NCI-H1436 treated with DMSO at 0.1 percent for 48 hours (cell line): ENCODE measurements at places on chromosomes 12 and 14.

DNA sequence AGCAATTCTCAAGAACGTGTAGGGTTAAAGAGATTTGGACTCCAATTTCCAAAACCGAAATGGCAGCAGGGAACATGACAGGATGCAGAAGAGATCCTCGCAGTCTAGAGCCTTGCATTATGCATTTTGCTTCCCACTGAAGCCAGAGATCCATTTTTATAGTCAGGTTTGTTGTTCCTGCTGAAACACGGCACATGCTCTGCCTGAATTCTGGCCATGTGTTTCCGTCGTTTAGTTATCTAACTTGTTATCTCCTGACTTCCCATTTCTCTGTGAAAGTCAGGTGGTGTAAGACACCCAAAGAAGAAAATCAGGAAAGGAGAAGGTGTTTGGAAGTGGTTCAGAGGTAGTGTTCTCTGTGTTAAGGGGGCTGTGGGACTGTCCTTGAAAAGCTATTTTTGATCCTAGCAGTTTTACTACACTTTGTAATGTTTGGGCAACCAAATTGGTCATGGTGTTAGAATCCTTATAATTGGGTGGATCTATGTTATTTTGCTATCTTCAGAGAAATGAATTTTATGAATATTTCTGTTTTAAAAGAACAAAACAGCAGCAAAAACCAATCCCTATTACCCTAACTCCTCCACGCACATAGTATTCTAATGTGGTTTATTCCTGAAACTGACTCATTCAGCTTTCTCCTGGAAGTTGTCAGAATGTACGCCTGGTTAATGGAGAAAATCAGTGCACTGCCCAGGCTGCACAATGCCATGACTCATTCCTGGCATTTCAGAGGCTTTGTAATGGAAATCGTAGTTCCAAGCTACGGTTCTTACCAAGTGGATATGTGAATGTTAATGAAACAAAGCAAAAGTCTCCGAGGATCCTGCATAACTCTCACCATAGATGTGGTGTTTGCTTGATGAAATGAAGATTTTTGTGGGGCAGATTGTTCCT, 110.1 kb downstream of the SAMD4A start:
- DNase-seq: no peak

DNA sequence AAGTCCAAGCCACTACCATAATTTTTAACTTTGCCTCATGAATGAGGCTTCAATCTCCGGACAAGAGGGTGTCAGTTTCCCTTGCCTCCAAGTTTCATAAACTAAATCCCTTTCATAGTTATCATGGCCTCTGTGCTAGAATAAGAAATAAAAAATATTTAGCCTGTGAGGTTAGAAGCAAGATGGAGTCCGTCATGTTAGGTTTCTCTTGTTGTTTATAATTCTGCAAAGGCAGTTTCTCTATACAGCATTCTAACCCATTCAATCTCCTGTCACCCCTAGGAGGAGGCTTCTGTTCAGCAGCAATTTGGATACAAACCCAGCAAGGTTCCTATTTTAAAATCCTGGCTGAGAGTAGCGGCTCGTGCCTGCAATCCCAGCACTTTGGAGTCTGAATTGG, 15.8 kb upstream of the RAN start:
- DNase-seq: no peak

- DNase-seq: no peak
Measured at GRCh38 chr14:105053996-105054395, 11.2 kb downstream of the GPR132 start.

- no peak for DNase-seq
Measured at GRCh38 chr12:123118497-123118896, 32.4 kb downstream of the PITPNM2 start.

- no peak for DNase-seq
Measured at GRCh38 chr12:105157606-105158005, 50.1 kb downstream of the WASHC4 start.

- DNase-seq: no peak
Measured at GRCh38 chr14:103280278-103280928, 53.6 kb upstream of the EIF5 start.

DNA sequence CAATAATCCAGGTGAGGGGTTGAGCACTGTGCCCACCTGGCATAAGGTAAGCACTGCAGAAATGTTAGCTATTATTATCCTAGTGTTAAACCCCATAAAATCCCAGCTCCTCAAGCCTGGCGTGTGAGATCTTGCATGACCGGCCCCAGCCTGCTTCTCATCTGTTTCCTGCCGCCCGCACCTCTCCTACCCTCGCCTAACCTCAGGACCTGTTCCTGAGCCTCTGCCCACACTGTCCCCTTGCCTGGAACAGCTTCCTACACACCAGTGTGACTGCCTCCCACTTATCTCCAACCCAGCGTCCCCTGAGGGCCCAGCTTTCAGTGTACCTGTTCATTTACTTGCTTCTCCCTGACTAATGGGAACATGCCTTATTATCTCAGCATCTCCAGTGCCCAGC, 24.7 kb downstream of the ISCA2 start:
- DNase-seq: no peak

DNA sequence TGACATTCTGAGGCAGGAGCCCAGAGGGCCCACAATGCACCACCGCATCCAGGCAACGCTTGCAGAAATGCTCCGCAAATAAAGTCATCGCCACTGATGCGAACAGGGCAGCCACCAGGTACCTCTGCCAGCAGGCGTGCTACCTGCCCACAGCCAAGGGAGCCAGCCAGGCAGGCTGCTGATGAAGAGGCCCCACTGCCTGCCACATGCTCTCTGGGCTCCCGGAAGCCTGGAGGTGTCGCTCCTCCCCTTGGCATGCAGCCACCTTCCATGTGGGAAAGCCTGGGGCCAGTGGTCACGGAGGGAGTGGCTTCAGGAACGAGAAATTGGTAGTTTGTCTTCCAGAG, 14.7 kb downstream of the GPR132 start:
- DNase-seq: no peak

GRCh38 chr14:32594766-32595165, 265.7 kb downstream of the AKAP6 start:
- DNase-seq: no peak

DNA sequence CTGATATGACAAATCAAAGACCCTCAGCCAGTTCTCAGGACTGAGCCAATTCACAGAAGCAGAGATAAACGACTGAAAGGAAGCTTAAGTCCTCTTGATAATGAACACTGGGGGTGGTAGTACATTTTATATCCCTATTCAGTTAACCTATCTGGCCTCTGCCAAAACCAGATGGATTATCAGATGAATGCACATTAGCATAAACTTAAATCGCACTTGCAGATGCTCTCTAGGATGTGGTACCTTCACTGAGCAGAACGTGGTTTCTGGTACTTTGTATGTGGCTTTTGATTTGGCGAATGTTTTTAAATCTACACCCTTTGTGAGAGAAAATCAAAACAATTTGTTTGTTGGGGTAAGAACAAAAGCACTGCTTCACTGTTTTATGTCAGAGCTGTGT, 21.1 kb upstream of the TAS2R14 start:
- no peak for DNase-seq

- no peak for DNase-seq
Measured at GRCh38 chr12:76075448-76075847, 9.0 kb downstream of the NAP1L1 start.

DNA sequence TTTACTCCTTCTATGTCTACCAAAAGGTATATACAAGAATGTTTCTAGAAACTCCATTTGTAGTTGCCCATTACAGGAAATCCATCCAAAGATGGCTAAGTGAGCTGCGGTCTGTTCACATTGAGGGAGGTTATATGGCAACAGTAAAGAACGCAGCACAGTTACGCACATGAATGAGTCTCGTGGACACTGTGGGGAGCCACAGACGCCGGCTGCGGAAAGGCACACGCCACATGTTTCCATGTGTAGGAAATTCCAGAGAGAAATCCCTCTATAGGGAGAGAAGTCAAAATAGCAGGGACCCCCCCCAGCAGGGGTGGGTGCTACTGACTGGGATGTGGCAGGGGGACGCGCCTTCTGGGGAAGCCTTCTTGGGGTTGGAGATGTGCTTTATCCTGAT, 139.0 kb upstream of the NCOR2 start:
- DNase-seq: no peak

- no peak for DNase-seq
Measured at GRCh38 chr12:51449580-51450246, 25.1 kb downstream of the SLC4A8 start.

- no peak for DNase-seq
Measured at GRCh38 chr12:84891106-84891838, 21.3 kb downstream of the SLC6A15 start.

GRCh38 chr12:3362737-3363136, 128.3 kb upstream of the PRMT8 start:
- DNase-seq: no peak

DNA sequence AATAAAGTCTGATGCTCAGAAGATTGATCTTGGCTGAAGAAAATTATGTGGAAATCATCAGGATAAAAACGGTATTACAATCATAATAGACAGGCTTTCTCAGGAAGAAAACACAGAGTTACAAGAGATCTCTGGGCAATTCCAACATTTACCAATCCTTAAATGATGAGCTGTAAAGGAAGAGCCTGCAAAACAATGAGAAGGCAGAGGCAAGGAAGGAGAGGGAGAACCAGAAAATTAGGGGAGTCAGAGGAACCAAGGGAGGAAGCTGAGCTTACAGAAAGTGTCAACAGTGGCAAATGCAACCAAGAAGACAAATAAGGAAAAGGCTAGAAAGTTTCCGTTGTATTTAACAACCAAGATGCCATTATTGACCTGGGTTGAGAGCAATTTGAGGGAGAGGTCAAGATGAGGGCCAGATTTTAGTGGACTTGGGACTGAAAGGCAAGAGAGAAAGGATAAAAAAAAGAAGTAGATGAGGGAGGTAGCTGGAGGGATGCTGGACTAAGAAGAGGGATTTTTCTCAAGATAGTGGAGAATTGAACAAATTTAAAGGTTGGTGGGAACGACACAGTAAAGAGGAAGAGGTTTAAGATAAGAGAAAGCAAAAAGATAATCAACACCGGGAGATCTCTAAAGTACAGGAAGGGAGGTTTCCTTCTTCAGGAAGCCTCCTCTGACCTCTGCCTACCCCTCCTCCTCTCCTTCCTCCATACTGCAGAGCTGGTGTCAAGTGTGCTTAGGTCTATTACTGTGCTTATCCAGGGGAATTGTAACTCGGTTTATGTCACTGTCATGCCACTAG, 116.9 kb downstream of the DUSP6 start:
- DNase-seq: no peak

GRCh38 chr14:67934087-67934486, 114.5 kb downstream of the RAD51B start:
- peak; percentile 17 for DNase-seq
